ENCODE measurements at places on chromosomes 2 and 18.

DNA sequence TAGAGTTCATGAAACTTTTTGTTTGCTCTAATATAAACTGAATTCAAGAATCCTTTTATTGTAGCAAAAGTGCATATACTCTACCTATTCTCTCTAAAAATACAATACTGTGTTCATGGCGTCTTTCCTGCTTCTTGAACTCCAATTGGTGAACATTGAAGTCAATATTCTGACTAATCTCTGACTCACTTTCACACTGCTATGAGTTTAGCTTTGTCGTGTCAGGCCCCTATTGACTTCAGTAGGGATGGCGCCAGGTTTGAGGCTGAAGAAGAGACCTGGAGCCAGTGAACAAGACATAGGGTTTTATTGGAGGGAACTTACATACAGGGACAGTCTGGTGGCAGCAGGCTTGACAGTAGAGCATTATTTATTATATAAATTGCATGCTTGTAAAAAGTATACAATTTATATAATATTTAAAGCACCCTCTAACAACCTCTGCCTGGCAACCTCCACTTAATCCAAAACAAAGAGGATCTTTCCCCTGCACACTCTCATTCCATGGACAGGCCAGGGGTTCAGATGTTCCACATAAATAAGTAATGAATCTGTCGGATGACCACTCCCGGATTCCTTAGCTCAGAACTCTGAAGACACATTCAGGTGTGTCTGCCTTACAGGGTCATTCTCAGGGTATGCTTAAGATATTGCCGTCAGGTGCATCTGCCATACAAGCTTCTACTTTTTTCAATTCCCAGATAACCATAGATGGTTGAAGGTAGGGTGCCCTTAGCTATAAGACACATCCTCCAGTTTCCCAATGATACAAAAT, 141.0 kb downstream of the CERS6 start:
- DNase-seq: no peak

- DNase-seq: no peak
Measured at GRCh38 chr2:205895981-205896655, 189.9 kb downstream of the INO80D start.

DNA sequence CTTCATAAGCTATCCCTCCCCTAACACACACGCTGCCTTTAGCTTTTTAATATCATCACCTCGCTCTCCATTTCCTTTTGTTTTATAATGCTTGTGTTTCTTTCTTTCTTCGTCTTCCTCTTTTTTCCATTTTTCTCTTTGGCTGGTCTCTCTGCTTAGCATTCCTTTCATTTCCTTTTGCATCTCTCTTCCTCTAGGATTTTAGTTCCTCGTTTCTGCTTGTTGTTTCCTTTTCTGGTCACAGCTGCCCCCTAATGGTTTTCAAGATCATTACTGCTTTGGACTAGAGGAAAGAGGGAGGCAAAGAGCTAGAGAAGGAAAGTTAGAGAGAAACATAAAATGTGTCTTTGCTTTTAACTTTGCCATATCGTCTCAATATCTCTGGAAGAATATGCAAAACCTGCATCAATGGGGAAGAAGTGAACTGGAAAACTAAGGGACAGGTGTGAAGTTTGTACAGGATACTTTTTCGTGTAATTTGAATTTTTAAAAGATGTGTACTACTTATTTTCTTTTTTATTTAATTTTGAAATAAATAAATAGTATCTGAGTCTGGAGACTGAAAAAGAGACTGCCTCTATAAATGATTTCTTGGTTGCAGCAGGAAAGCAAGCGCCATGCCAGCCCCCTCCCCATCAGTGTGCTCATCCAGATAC, 6.3 kb upstream of the NRP2 start:
- peak; percentile 58 for DNase-seq

DNA sequence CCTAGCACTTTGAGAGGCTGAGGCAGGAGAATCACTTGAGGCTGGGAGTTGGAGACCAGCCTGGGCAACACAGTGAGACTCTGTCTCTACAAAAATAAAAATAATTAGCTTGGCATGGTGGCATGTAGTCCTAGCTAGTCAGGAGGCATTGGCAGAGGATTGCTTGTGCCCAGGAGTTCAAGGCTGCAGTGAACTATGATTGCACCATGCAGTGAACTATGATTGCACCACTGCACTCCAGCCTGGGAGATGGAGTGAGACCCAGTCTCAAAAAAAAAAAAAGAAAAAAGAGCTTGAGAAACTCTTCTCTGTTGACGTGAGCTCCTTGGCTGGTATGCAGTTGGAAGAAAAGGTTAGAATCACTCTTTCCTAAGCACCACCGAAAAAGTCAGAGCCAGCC, 125.1 kb upstream of the TNP1 start:
- no peak for DNase-seq

DNA sequence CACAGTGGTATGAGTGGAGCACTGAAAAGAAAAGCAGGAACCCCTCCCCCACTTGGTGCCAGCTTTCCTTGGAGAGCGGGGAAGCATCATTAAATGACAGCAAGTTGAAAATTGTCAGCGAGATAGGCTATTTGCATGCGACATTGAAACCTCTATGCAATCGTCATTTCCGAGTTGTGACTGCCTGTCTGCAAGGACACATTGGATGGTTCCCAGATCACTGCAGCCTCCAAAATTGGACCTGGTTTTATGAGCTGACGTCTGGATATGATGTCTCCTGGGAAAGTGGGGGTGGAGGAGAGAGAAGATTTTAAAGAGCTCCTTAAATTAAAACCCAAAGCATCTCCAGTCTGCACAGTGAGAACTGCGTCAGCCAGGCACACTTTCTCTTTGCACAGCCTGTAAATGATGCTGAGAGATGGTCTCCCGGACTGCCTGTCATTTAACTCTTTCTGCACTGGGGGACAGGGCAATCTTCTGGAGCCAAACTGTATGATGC, 57.8 kb upstream of the KIF5C start:
- no peak for DNase-seq

GRCh38 chr2:120546048-120546864, 189.4 kb upstream of the GLI2 start:
- DNase-seq: no peak

DNA sequence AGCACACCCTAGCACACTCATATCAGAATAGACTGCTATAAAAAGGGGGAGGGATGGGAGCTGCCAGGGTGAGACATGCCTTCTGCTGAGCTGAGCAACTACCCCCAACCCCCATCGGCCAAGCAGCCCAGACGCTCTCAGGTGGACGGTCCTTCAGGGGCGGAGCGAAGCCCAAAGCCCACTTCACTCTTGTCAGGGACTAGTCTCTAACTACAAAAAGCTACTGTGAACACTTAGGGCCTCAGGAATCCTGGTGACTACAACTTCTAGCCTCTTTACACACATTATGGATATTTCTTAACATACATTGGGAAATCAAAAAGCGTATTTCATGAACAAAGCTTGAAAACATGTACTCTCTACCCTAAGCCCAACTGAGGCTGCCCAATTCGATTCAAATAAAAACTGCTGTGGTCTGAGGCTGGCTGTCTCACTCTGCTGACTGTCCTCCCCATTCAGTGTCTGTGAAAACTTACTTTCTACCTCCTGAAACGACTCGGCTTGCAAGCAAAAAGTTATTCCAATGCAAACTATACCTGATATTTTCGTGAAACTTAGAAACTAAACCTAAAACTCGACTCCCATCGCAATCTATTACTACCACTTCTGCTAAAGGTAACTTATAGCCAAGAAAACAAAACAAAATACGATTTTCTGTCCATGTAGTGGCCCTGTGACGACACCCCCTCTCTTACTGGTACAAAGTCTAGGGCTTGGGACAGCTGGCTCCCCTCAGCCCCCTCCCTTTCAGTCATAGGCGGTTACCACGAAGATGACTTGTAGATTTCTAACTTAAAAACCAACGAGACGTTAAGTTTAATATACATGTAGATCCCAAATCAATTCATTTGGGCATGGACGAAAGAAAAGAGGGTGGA, 1.2 kb downstream of the SERTAD2 start:
- peak; percentile 73 for DNase-seq

DNA sequence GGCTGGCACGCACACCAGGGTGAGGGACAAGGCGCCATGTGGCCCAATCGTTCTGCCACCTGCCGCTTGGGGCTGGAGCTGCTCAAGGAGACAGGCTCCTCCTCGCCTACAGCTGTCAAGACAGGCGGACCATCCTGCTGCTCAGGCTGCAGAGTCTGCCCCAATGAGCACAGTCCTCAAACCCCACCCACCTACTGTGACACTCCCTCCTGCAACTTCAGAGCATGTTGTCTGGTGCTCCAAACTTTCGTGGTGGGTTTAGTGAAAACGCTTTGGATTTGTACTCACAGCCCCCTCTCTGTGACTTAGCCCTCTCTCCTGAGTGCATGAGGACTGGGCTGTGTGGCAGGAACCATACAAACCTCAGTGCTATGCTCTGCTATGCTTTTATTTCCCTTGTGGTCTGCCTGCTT, 23.2 kb upstream of the SLC35F6 start:
- DNase-seq: no peak

DNA sequence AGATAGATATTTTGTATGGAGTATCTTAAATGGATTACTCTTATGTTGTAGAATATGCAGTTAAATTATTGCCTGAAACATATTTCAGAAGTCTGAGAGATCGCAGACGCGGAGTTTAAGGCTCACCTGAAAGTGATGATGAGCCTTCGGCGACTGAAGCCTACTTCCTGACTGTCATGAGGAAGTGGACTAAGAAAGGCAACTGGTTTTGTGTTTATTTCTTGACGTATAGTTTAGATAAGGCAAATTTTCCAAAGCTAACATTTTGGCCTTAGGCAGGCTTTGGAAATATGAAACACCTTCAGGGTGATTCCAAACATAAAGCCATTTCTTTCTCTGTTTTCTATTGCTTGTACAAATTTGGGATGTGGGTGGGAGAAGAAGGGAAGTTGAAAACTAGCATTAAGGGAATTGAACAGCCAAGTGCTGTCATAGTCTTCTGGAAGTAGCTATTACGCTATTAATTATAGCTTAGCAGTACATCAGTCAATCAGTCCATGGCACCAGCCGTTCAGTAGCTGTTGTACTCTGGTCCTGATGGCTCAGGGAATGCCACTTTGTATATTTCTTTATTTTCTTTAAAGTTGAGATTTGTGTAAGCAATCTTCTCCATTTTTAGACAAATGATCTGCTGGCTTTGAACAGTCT, 1.5 kb downstream of the GRHL1 start:
- DNase-seq: no peak

- peak; percentile 48 for DNase-seq
Measured at GRCh38 chr18:13726972-13727331, 479 bp downstream of the RNMT start.

GRCh38 chr2:238651306-238652052, 196.4 kb upstream of the TWIST2 start:
- DNase-seq: no peak

- DNase-seq: no peak
Measured at GRCh38 chr18:37985126-37985525, 419.5 kb upstream of the CELF4 start.

- DNase-seq: no peak
Measured at GRCh38 chr2:95757988-95758387, 166.2 kb downstream of the TRIM43 start.

GRCh38 chr2:205688417-205689200, 6.3 kb downstream of the NRP2 start:
- no peak for DNase-seq

DNA sequence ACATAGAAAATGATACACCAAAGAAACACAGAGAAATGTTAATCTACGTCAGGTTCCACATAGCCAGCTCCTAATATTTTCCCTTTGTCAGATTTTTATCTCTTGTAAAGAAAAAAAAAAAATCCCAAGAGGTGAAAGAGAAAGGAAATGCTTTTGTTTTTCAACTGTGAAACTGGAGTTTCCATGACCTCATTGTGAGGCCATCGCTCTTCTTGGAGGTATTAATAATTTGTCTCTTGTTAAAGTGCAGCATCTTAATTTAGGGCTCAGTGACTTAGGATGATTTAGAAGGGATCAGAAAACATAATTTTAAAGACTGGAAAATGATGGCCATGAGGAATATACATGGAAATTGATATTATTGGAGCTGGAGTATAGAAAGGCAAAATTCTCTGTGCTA, 21.7 kb downstream of the ARHGAP28 start:
- DNase-seq: no peak

DNA sequence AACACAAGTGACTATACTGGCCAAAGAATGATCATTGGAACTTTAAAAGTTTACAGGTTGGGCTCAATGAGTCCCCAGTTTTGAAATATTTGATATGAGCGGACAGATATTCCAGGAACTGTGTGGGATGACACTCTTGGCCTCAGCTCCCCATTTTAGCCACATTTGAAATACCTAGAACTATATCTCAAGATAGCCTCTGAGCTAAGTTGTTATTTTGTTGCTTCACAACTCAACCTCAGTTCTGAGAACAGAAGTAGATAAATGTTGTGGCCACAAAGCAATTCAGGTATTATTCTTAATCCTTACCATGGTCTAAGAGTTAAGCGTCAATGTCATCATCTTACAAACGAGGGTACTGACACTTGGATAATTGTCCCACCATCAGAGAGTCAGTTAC, 172.2 kb upstream of the SETBP1 start:
- no peak for DNase-seq

GRCh38 chr18:316393-316792, 48.5 kb upstream of the THOC1 start:
- no peak for DNase-seq

DNA sequence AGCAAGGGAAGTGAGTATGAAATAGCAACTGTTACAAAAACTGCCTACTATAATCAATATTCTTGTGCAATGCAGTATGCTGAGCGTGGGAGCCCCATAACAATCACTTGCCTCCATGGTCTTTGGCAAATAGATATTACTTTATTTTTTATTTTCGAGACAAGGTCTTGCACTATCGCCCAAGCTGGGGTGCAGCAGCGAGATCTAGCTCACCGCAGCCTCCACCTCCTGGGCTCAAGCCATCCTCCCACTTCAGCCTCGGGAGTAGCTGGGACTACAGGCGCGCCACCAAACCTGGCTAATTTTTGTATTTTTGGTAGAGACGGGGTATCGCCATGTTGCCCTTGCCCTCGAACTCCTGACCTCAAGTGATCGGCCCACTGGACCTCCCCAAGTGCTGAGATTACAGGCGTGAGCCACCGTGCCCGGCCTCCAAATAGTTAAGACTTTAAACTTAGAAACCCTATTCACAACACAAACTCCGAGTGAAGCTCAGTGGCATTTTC, 1.2 kb upstream of the CCNT2 start:
- DNase-seq: peak; percentile 30

DNA sequence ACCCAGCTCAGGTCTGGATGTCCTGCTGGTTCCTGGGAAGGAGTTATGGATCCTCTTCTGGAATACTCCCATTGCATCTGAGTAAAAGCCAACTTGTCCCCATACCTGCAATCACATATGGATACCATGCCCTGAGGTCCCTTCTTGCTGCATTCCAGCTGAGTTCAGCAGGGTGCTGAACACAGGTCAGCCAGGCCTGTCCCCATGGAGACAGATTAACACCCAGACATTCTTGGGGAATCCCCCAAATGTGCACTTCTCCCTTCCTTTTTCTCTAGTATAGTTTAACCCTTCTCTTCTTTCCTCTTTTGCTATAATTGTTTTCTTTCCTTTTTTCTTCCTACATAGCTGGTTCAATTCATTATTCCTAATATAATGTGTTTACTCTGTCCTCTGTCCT, 799.6 kb upstream of the HS6ST1 start:
- no peak for DNase-seq

GRCh38 chr2:196974970-196975369, 48.5 kb upstream of the PGAP1 start:
- DNase-seq: no peak

- no peak for DNase-seq
Measured at GRCh38 chr2:179455824-179456223, 191.2 kb upstream of the SESTD1 start.

Measured in NAMALWA (cell line).